Omental fat pad (tissue), 4 donors: ENCODE measurements at places on chromosomes 6 and 20. TPM values are rescaled to one million over a fixed set of nuclear protein-coding genes. Genes with fewer than 3 reads are reported as not detected.

- no peak for DNase-seq
Observed at GRCh38 chr6:7467007-7467897, 74.2 kb upstream of the DSP start.

Gene KIF25
- 0.38 TPM for total RNA-seq

DNA sequence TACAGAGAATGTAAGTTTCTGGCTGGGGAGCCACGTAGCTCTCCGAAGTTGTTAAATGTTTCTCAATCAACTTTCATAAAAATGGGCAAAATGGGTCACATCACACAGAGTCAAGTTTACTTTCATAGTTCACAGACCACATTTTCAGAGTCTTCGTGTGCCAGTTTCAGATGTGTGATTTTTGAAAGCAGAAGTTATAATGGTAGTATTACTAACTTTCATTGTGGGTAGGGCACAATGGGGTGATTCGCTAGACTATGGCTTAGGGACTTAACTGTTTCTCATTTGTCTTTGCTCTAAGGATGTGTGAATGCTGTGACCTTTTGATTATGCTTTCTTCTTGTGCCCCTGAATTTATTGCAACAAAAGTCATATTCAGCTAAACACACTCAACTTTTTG, 109.0 kb upstream of the SUPT3H start:
- no peak for DNase-seq

GRCh38 chr6:119328892-119329793, 20.4 kb downstream of the MAN1A1 start:
- no peak for DNase-seq

Gene DBNDD2
- total RNA-seq, result 20.7 TPM
